ENCODE measurements at places on chromosomes 7 and 10. TPM values are rescaled to one million over a fixed set of nuclear protein-coding genes. Genes with fewer than 3 reads are reported as not detected.

NPC1L1 gene
- not detected for total RNA-seq

BTBD16 gene
- total RNA-seq, result 0.86 TPM

CTAGE4 gene
- total RNA-seq, result 5.0 TPM

CCDC172 gene
- not detected for total RNA-seq

CALHM2 gene
- total RNA-seq, result 60.2 TPM

FAM24B gene
- 3.0 TPM for total RNA-seq

CCL24 gene
- total RNA-seq, result 1.7 TPM

RGS10 gene
- total RNA-seq, result 23.3 TPM

DNA sequence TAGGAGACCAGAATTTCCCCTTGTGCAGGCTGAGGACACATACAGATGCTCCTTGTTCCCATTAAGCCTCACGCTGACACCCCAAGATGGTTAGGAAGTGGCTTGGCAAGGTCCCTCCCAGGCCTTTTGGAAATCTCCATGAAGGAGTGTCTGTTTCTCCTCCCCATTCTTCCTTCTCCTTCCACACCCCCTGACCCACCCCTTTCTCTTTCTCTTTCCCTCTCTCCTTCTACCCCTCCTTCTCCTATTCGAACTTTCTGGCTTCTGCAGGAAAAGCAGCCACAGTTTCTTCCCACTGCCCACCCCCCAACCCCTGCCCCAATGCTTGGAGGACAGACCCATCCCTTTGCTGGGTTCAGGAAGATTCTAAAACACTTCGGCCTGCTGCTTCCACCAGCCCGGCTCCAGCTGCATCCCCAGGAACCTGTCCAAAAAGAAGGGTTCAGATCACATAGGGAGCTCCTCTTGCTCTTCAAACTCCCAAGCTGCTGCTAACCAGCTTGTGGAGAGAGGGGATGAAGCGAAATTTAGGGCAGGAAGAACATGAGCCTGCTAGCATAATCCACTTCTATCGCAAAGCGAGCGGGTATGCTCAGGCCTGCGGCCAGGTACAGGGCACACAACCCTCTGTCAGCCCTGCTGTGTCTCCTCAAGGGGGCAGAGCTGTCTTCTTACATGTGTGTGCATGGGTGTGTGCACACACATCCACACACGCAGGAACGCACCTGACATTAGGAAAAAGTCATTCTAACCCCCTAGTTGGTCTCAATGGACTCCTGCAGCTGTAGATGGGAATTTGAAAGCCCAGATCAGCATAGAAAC is 80.4 kb downstream of the PPP1R3C start:
- no peak overlapping the region for H3K27ac ChIP-seq
- H3K27me3 ChIP-seq, result no peaks in the 10 kb centered on the region
- peaks cover 4% of the 10 kb centered on the region for H3K4me1 ChIP-seq

GRCh38 chr10:94443047-94443446 is 40.7 kb downstream of the TBC1D12 start:
- no peaks in the 10 kb centered on the region for H3K36me3 ChIP-seq
- DNase-seq, result no peak
- no peak overlapping the region for H3K27ac ChIP-seq
- no peak overlapping the region for H3K4me3 ChIP-seq
- no peaks in the 10 kb centered on the region for H3K4me1 ChIP-seq

DNA sequence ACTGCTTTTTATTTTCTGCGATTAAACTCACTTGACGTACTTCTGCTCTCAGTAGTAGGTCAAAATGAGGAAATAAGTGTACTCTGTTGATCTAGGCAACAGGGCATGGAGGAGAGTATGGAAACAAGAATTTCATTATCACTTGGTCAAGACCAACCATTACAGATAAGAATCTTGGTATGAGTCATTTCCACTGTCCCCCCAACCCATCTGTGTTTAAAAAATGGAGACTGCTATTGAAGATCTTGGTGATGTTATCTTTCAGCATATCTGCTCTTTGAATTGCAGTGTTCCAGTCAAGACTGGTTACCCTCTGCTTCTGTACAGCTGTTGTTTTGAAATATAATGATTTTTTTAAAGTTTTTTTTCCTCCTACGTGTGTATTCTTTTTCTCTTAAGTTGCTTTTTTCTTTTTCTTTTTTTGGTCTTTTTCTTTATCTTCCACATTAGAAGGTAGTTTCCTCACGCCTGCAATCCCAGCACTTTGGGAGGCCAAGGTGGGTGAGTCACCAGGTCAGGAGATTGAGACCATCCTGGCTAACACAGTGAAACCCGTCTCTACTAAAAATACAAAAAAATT is 11.7 kb downstream of the STAM start:
- H3K4me1 ChIP-seq, result peaks cover 39% of the 10 kb centered on the region
- H3K36me3 ChIP-seq, result peaks cover 3% of the 10 kb centered on the region
- H3K4me3 ChIP-seq, result no peak overlapping the region
- H3K27ac ChIP-seq, result no peak overlapping the region

GRCh38 chr10:77648472-77648871 is 10.9 kb upstream of the KCNMA1 start:
- no peaks in the 10 kb centered on the region for H3K36me3 ChIP-seq
- DNase-seq, result no peak
- H3K27ac ChIP-seq, result no peak overlapping the region
- no peak overlapping the region for H3K4me3 ChIP-seq
- H3K27me3 ChIP-seq, result peaks cover 46% of the 10 kb centered on the region
- H3K4me1 ChIP-seq, result no peaks in the 10 kb centered on the region

- no peak for DNase-seq
- no peak overlapping the region for H3K4me3 ChIP-seq
- no peaks in the 10 kb centered on the region for H3K27me3 ChIP-seq
- no peaks in the 10 kb centered on the region for H3K4me1 ChIP-seq
- no peaks in the 10 kb centered on the region for H3K36me3 ChIP-seq
Observed at GRCh38 chr7:131630427-131630826, 74.0 kb upstream of the PODXL start.

DNA sequence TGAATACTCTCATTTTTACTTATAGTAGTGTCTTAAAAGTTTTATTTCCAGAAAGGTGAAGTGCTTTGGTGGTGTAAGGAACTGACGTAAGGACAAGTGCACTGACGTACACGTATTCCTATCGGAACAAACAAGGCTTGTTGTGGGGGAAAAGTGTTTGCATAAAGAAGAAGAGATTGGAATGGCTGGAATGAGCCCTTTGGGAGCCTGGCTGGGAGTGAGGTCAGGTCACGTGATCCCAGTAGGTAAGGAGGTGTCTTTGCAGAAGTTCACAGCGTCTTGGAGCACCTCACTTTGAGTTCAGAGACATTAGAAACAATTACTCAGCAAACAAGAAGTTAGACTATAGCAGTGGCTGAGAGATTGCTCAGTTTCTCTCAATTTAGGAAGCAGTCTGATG is 104.2 kb downstream of the CCDC3 start:
- H3K27ac ChIP-seq, result no peak overlapping the region
- H3K4me3 ChIP-seq, result no peak overlapping the region
- DNase-seq, result no peak
- H3K4me1 ChIP-seq, result no peaks in the 10 kb centered on the region

DNA sequence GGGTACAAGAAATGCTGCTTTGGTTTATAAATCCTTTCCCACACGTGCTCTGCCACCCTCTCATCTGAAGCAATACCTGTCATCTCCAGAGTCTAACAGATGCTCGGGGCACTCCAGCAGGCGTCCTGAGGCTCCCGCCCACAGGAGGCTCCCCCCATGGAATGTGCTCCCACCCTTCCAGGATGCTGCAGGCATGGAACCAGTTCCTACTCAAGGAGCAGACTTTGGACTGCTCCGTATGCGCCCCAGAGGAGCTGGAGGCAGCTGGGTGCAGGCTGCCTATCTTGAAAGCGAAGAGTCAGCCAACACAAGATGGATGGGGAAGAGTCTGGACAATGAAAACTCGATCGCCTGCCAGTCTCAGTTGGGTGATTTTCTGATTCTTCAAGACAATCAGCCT is 75.4 kb downstream of the VOPP1 start:
- no peaks in the 10 kb centered on the region for H3K4me1 ChIP-seq
- H3K4me3 ChIP-seq, result no peak overlapping the region

DNA sequence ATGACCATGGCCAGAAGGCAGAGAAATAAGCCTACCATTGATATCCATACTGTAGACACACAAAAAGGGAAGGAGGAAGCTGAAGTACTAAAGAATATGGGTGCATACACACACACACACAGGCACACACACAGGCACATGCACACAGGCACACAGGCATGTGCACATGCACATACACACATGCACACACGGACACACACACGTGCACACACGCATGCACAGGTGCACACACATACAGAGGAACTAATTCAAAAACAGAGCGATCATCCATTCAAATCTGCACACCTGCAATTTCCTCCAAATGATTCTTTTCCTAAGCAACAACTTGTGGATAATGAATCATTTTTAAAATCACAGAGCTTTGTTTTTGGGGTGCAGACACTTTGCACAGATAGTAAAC is 166.7 kb upstream of the ADARB2 start:
- no peak for DNase-seq
- H3K36me3 ChIP-seq, result no peaks in the 10 kb centered on the region
- no peaks in the 10 kb centered on the region for H3K4me1 ChIP-seq
- no peak overlapping the region for H3K4me3 ChIP-seq

GRCh38 chr10:126062131-126063032 is 166.0 kb downstream of the FANK1 start:
- H3K27me3 ChIP-seq, result no peaks in the 10 kb centered on the region
- H3K4me3 ChIP-seq, result no peak overlapping the region
- no peak for DNase-seq
- H3K36me3 ChIP-seq, result no peaks in the 10 kb centered on the region
- H3K27ac ChIP-seq, result peak overlapping the region; percentile 34

DNA sequence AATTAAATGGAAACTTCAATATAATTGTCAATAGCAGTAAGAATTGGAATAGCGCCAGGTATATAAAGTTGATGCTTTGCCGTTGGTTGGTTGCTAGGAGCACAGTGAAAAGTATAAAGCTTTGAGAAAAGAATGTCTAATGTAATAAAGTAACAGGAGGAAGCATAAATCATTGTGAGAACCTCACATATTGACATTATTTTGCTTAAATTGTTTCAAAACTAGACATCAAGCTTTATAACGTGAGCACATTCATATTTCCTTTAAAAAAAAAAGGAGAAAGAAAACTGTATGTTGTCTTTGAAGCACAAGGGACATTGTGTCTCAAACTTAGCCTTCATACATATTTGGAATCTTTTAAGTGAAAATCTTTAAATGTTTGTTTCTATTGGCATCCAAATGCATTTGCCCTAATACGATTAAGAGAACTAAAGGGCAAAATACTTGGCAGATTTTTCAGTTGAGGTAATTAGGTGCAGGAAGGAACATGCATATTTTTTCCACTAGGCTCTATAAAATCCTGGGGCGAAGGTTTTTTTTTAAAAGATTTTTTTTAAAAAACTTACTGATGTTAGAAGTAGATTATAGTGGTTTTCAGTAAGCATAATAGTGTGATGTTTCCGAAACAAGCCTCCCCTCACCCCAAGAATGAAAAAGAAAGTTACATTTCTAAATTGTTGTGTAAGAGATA is 92.4 kb downstream of the ARID5B start:
- no peak overlapping the region for H3K4me3 ChIP-seq
- DNase-seq, result no peak
- H3K36me3 ChIP-seq, result no peaks in the 10 kb centered on the region
- H3K27me3 ChIP-seq, result no peaks in the 10 kb centered on the region
- H3K4me1 ChIP-seq, result peaks cover 58% of the 10 kb centered on the region
- peak overlapping the region; percentile 88 for H3K27ac ChIP-seq

DNA sequence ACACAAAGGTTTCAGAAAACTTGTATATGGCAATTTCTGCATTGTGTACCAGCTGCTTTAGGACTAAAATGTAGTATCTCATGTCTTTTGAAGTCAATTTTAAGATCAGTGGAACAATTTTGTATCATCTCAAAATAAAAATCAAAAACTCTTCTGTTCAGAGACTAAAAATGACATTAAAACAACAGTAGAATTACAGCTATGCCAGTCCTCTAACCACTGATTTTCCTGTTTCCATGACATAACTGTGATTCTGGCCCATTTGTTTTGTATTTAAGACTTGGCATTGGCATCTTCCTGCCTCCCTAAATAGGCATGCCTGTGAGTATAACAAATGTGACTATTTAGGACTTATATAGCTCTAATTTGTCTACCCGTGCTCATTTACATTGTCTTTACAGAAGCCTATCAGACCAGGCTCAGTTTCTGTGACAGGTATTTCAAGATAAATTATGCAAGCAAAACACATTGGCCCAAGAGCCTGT is 29.1 kb upstream of the VPS41 start:
- no peak overlapping the region for H3K27ac ChIP-seq
- no peak for DNase-seq
- H3K27me3 ChIP-seq, result no peaks in the 10 kb centered on the region
- no peaks in the 10 kb centered on the region for H3K4me1 ChIP-seq
- H3K36me3 ChIP-seq, result no peaks in the 10 kb centered on the region

DNA sequence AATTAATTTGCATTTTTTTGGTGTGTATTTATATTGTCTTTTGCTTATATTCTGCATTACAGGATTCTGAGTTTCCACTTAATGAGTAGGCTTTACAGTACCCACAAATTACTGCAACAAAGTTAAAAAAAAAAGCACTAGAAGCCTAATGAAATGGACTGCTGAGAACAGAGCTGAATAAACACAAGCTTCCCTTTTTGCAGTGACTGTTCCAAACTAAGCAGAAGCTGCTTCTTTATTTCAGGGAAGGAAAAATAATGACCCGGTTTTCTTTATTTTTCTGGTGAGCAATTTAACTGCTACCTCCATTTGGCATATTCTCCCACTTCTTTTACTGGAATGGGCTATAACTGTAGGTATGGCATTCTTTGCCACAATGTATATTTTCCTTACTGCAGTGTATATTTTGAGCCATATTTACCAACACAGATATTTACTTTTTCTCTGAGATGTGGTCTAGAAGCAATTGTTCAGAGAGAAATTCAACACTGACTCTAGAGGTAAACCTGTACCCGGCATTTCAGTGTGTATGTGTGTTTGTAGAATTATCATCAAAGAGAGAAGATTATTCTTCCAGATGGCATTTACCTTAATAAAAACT is 56.9 kb downstream of the HDAC9 start:
- no peaks in the 10 kb centered on the region for H3K27me3 ChIP-seq
- H3K27ac ChIP-seq, result no peak overlapping the region
- H3K4me1 ChIP-seq, result peaks cover 9% of the 10 kb centered on the region
- no peak overlapping the region for H3K4me3 ChIP-seq

GRCh38 chr7:46150721-46151120 is 229.6 kb upstream of the IGFBP3 start:
- H3K4me1 ChIP-seq, result no peaks in the 10 kb centered on the region
- no peak for DNase-seq
- H3K27me3 ChIP-seq, result no peaks in the 10 kb centered on the region
- no peaks in the 10 kb centered on the region for H3K36me3 ChIP-seq
- H3K27ac ChIP-seq, result no peak overlapping the region

GRCh38 chr10:31745612-31746376 is 182.8 kb downstream of the ARHGAP12 start:
- no peak overlapping the region for H3K4me3 ChIP-seq
- H3K4me1 ChIP-seq, result peaks cover 11% of the 10 kb centered on the region

DNA sequence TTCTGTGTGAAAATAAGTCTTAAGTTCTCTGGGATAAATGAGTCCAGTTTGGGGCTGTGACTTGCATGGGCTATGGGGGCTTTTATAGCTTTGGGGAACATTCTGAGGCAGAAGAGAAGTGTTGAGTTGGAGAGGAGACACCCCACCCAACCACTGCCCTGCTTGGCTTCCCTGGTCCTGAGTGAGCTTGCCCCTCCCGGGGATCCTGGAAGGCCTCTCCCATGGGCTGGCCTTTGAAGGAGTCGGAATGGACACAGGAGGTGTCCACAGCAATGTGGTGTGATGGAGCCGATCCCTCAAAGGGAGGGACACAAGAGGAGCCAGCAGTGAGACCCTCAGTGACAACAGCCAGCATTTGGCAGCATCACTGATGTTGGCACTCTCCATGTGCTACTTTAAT is 89.8 kb downstream of the GLRX3 start:
- no peak overlapping the region for H3K4me3 ChIP-seq
- no peak for DNase-seq
- no peaks in the 10 kb centered on the region for H3K4me1 ChIP-seq
- no peak overlapping the region for H3K27ac ChIP-seq
- H3K27me3 ChIP-seq, result no peaks in the 10 kb centered on the region

All from left lung (tissue), 14 donors.